ENCODE measurements at places on chromosomes 2 and 18.

DNA sequence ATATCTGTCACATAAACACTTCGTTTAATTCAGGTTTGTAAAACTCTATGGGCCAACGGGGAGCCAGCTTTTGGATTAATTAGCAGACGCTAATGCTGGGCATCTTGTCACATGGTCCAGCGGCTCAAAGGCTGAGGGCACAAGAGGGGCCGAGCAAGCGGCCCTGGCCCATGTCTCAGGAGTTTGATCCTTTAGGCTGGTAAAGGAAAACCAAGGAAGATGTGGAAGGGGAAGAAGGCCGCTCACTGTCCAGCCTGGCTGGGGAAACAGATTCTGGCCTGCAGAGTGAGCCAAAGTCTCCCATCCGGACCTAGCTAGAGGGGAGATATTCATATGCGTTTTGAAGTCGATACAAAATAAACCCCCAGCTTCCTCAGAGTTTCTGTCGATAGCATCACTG lies 248.6 kb upstream of the SIX2 start:
- DNase-seq = no peak

DNA sequence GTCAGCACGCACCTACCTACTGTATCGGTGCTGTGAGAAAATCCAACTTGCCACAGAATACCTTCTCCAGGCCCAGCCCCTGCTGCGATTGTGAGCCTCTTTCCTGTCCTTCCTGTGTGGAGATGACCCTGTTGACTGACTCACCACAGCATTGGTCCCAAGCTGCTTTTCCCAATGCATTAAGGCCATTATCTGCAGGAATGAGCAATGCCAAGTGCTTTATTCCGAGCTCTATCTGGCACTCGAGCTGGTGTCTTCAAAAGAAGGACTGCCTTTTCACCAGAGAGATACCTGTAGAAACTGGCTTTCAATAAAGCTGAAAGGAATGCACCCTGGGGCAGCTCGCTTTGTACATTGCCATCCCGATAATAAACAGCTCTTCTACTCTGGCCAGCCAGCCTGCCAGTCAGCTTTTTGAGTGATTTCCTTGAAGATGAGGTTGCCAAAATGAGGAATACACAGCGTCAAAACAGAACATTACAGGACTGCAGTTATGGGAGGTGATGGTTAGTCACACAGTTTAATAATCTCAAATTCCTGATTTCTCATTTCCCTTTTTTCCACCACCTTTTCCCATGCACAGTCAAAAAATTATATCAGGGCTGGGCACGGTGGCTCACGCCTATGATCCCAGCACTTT lies 8.3 kb upstream of the RNF103 start:
- DNase-seq = no peak

DNA sequence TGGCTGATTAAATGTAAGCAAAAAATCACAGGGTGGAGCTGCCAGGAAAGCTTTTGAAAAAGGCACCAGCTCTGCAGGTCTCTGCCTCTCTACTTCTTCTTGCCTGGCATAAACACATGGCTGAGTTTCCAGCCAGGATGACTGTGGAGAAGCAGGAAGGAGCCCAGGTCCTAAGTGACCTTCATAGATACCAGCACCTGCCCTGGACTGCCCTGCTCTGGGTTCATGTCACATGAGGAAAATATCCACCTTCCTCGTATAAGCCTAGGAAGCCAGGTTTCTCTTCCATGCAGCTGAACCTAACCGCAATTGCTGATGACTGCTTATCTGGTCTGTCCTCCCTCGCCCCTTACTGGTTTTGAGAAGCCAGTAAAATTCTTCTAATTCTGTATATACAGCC lies 47.8 kb upstream of the CREB1 start:
- no peak for DNase-seq

DNA sequence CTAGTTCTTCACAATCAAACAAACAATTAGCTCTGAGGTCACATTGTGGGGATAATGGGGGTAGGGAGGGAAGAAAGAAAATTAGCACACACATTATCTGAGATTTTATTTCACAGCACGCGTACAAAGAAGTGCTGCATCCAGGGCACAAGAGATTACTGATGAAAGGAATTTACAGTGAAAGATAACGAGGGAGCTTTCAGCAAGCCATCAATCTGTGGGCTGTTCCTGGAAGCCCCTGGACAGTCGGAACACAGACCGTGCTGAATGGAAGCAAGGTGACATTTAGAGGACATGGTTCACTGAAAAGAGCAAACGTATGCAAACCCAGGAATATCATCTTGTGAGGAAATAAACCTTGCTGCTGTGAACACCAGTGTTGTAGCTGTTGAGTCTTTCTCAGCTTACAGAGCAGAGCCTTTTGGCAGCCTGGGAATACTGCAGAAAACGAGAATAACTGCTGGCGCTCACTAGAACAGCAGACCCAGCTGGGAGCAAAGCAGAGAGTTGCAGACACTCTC lies 63.2 kb downstream of the SCG2 start:
- DNase-seq = no peak

GRCh38 chr2:3426615-3427014 lies 47.1 kb downstream of the TRAPPC12 start:
- no peak for DNase-seq

- no peak for DNase-seq
Measured at GRCh38 chr2:161725297-161725696, 101.1 kb downstream of the SLC4A10 start.

- DNase-seq = no peak
Measured at GRCh38 chr2:237754182-237754581, 44.4 kb upstream of the RBM44 start.

- no peak for DNase-seq
Measured at GRCh38 chr2:144242311-144242710, 277.6 kb downstream of the ZEB2 start.

DNA sequence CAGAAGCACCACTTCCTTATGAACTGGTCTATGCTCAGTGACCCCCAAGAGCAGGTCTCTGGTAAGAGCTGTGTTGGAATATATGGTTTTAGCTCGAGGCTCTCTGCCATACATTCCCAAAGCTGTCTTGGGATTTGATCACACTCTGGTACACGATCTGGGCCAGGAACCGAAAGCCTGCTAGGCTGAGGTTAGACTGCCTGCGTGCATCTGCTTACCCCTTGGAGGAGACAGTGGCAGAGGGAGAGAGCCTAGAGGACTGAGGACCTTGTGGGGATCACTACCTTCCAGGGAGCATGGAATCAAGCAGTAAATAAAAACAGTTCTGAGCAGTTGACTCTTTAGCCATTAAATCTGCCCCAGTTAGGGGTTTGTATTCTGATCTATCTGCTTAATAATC lies 63.7 kb downstream of the ZNF532 start:
- no peak for DNase-seq

Data from NCI-H524 (cell line).